NCI-H82 (cell line): ENCODE measurements at places on chromosomes 16 and 17.

DNA sequence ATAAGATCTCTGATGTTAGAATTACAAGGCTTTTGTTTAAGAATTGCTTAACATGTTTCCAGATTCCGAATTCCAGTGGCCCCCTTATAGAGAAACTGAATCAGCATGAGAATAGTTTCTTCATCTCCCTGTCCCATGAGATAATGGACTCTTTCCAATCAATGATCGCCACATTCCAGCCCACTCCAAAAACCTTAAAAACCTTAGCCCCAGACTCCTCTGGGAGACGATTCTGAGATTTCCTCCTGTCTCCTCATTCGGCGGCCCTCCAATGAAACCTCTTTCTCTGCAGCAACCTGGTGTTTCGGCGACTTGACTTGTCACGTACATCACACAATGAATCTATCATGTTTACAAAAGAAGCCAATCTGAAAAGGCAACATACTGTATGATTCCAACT, 197.1 kb upstream of the PSMD7 start:
- no peak for DNase-seq

GRCh38 chr17:82374626-82375331, 3.2 kb downstream of the UTS2R start:
- DNase-seq: no peak

- DNase-seq: no peak
Measured at GRCh38 chr16:68263559-68264127, 683 bp upstream of the SLC7A6 start.

GRCh38 chr17:64390044-64390443, 616 bp downstream of the PECAM1 start:
- DNase-seq: no peak

GRCh38 chr16:15513156-15513555, 78.8 kb downstream of the BMERB1 start:
- DNase-seq: no peak

- no peak for DNase-seq
Measured at GRCh38 chr16:818132-818531, 17.6 kb upstream of the GNG13 start.

DNA sequence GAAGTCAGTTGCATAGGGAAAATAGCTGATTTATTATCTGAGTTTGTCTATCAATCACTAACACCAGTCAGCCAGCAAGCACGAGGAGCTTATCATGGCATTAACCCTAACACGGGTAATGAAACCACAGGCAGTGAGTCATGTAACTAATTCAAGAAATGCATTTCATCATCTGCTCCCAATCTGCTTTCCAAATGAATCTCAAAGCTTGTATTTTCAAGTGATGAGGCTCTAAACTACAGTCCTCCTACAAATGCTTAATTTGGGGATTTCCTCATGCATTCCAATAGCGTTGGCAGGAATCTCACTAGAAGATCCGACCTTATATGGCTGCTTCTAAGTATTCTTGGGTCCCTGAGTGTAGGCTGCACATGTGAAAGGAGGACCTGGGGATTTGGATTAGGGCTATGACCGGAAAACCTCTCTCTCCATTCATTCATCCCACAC, 118.4 kb upstream of the HSBP1 start:
- DNase-seq: peak; percentile 85

DNA sequence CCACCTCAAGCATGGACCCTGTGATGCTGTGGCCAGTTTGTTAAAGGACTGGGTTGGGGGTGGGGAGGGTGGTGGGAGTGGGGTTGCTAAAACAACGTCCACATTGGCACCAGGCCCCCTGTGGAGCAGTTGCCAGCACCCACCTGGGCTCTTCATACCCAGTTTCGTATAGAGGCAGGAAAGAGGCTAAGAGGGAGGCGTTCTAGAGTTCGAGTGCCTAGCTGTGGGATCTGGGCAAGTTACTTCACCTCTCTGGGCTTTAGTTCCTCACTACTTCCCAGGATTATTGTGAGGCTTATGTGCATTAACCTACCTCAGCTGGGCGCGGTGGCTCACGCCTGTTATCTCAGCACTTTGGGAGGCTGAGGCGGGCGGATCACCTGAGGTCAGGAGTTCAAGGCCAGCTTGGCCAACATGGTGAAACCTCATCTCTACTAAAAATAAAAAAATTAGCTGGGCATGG, 1.4 kb downstream of the MFAP4 start:
- no peak for DNase-seq

- no peak for DNase-seq
Measured at GRCh38 chr17:3986939-3987335, 22.7 kb upstream of the ATP2A3 start.
